Progenitor cell of endocrine pancreas (in vitro differentiated cells): ENCODE measurements at places on chromosomes 3 and 15.

DNA sequence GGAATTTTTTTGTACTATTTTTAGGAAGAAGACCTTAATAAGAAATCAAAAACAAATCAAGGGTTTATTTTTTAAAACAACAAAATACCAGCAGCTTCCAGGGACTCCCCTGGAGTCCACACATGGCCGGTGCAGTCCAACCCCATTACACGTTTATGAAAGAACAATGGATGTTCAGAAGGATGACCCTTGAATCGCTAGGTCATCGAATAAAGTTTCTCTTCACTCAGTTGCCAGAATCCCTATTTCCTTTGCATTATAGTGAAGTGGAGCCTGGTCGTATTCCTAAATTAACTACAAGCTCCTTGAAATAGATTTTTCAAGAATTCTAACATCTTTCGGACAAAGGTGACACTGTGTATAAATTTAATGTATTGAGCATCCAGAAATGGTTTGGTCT is 95.1 kb downstream of the BDH1 start:
- H3K36me3 ChIP-seq, result no peaks in the 10 kb centered on the region
- no peak for DNase-seq
- H3K27me3 ChIP-seq, result peaks cover 12% of the 10 kb centered on the region

- no peaks in the 10 kb centered on the region for H3K36me3 ChIP-seq
- no peaks in the 10 kb centered on the region for H3K27me3 ChIP-seq
- DNase-seq, result peak; percentile 22
- no peak overlapping the region for H3K4me3 ChIP-seq
- H3K4me1 ChIP-seq, result peaks cover 8% of the 10 kb centered on the region
- H3K27ac ChIP-seq, result peak overlapping the region; percentile 17
These were observed 10.7 kb upstream of the CNTN6 start for GRCh38 chr3:1082108-1082507.

DNA sequence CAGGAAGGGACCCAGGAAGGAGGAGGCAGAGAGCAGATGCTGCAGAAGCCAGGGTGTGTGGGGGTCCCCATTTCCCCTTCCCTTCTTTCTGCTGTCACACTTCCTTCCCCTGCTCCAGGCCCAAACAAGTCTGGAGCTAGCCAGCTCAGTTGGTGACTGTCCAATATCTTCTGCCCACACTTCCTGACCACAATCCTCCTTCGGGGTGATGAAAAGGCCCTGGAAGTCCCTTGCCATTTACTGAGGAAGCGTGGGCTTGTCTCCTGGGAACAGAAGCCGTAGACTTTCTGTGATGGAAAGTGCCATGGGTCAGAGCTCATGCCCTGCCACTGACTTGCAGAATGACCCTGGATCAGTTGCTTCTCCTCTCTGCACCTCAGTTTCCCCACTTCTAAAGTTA is 39.0 kb downstream of the ANAPC13 start:
- no peaks in the 10 kb centered on the region for H3K36me3 ChIP-seq
- H3K4me3 ChIP-seq, result no peak overlapping the region
- DNase-seq, result no peak
- H3K27me3 ChIP-seq, result no peaks in the 10 kb centered on the region
- H3K27ac ChIP-seq, result no peak overlapping the region
- peaks cover 14% of the 10 kb centered on the region for H3K4me1 ChIP-seq

GRCh38 chr3:136495213-136495612 is 245.1 kb downstream of the PCCB start:
- H3K4me3 ChIP-seq, result no peak overlapping the region
- no peak overlapping the region for H3K27ac ChIP-seq
- no peak for DNase-seq
- H3K27me3 ChIP-seq, result no peaks in the 10 kb centered on the region
- peaks cover 49% of the 10 kb centered on the region for H3K36me3 ChIP-seq

DNA sequence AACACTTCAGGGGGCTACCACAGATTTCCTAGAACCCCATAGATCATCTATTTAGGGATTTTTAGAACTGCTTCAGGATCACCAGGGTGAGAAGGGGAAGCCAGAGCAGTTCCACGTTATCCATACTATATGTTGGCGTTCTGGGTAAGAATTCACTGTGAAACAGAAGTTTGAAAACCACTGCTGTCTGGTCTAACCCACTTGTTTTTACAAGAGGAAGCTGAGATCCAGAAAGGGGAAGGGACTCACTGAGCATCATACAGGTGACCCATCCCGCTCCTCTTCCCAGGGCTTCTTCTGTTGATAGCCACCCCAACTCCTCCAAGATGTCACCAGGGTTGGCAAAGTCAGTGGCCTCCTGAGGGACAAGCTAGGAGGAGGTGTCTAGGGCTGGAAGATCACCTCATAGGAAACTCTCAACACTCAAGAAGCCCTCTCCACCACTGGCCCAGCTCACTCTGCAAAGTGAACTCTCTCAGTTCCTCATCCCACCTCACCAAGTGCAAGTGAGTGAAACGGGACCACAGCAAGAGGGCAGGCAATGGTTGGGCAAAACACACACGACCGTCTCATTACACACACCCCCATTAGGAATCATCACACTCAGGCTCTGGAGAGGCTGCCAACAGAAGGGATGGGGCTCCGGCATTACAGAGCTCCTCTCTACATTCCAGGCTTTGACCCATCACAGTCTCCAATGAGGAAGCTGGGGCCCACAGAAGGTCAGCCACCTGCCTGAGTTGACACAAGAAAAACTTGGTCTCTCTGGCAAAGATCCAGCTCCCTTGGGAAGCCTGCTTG is 1.8 kb downstream of the DAPK2 start:
- peaks cover 62% of the 10 kb centered on the region for H3K27me3 ChIP-seq
- DNase-seq, result no peak
- H3K36me3 ChIP-seq, result no peaks in the 10 kb centered on the region
- H3K4me3 ChIP-seq, result peak overlapping the region; percentile 60

GRCh38 chr3:127064391-127065137 is 81.6 kb downstream of the PLXNA1 start:
- no peak for DNase-seq
- H3K4me3 ChIP-seq, result no peak overlapping the region
- no peaks in the 10 kb centered on the region for H3K36me3 ChIP-seq
- H3K4me1 ChIP-seq, result peaks cover 5% of the 10 kb centered on the region
- no peak overlapping the region for H3K27ac ChIP-seq
- H3K27me3 ChIP-seq, result peaks cover 18% of the 10 kb centered on the region

GRCh38 chr3:5202222-5202621 is 14.7 kb downstream of the EDEM1 start:
- H3K27ac ChIP-seq, result no peak overlapping the region
- no peak overlapping the region for H3K4me3 ChIP-seq
- no peaks in the 10 kb centered on the region for H3K27me3 ChIP-seq

- peaks cover 1% of the 10 kb centered on the region for H3K4me1 ChIP-seq
- H3K36me3 ChIP-seq, result no peaks in the 10 kb centered on the region
- H3K27ac ChIP-seq, result no peak overlapping the region
- no peaks in the 10 kb centered on the region for H3K27me3 ChIP-seq
- no peak overlapping the region for H3K4me3 ChIP-seq
These were observed 257.8 kb downstream of the EBLN2 start for GRCh38 chr3:73319179-73319769.

- H3K36me3 ChIP-seq, result no peaks in the 10 kb centered on the region
- no peak overlapping the region for H3K27ac ChIP-seq
- DNase-seq, result no peak
- H3K4me1 ChIP-seq, result no peaks in the 10 kb centered on the region
- no peaks in the 10 kb centered on the region for H3K27me3 ChIP-seq
These were observed 279.0 kb upstream of the EPHA3 start for GRCh38 chr3:88828466-88828865.

GRCh38 chr15:90750186-90750585 is 33.0 kb downstream of the BLM start:
- H3K27ac ChIP-seq, result no peak overlapping the region
- H3K4me3 ChIP-seq, result no peak overlapping the region
- H3K27me3 ChIP-seq, result no peaks in the 10 kb centered on the region
- no peak for DNase-seq

DNA sequence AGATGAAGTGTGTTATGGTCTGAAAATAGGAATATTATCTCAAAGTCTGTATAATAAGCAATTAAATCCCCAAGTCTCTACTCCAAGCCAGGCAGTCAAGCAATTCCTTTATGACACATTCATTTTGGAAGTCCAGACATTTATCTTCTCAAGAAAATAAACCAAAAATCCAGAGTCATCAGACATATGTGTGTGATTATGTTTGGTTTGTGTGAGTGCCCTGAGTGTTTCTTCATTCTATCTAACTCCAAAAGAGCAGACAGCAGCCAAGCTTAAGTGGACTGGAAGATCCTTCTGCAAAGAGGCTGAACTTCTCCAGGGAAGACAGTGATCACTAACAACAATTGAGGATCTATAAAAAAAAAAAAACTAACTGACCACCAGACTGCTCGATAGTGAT is 239.8 kb downstream of the STAG1 start:
- DNase-seq, result no peak
- no peak overlapping the region for H3K4me3 ChIP-seq
- H3K4me1 ChIP-seq, result peaks cover 2% of the 10 kb centered on the region
- no peaks in the 10 kb centered on the region for H3K27me3 ChIP-seq

- peaks cover 6% of the 10 kb centered on the region for H3K36me3 ChIP-seq
- no peak overlapping the region for H3K27ac ChIP-seq
- no peak overlapping the region for H3K4me3 ChIP-seq
These were observed 137.2 kb upstream of the RAD18 start for GRCh38 chr3:9100513-9100894.

GRCh38 chr3:66017591-66017990 is 21.1 kb downstream of the MAGI1 start:
- peaks cover 2% of the 10 kb centered on the region for H3K36me3 ChIP-seq
- H3K27ac ChIP-seq, result no peak overlapping the region
- no peak for DNase-seq

- no peak overlapping the region for H3K27ac ChIP-seq
- peaks cover 6% of the 10 kb centered on the region for H3K36me3 ChIP-seq
- H3K4me1 ChIP-seq, result no peaks in the 10 kb centered on the region
- DNase-seq, result no peak
These were observed 290.4 kb upstream of the CTDSPL start for GRCh38 chr3:37571269-37571668.

DNA sequence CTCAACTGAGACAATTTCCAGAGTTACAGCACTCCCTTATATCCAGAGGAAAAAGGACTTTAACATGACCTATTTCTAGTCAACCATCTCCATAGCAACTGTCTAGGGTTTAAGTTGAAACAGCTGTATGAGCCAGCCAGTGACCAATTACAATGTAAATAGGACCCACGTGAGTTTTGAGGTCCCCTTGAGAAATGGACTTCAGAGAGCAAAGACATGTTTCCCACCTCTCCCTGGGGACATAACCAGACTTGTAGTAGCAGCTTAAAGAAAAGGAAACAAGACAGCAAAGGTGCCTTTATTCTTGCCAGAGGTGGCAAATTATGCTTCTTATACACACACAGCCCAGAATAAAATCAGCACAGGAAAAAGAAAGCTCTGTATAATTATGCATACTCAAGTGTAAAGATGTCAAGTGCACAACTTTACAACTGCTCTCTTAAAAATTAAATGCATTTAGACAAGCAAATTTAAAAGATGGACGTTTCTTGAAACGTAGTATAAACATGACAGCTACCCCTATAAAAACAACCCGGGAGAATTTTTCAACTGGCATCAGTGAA is 40.2 kb downstream of the SUMF1 start:
- H3K4me3 ChIP-seq, result no peak overlapping the region
- H3K36me3 ChIP-seq, result peaks cover 7% of the 10 kb centered on the region
- H3K4me1 ChIP-seq, result peaks cover 11% of the 10 kb centered on the region
- no peaks in the 10 kb centered on the region for H3K27me3 ChIP-seq
- H3K27ac ChIP-seq, result no peak overlapping the region

DNA sequence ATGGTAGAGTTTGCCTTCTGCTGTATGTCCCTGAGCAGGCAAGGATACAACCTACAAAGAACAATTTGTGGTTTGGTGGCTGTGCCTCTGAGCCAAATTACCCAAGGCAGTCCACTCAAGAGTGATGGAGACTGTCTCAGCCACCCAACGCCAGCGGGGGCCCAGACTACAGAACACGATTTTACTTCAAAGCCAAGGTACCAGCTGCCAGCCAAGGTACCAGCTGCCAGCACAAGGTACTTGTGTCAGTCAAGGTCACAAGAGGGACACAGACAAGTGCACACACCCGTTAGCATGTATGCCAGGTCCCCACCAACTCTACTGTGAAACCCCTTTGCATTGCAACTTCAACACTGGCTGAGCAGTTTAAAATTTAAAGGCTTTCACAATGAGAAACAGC is 23.5 kb downstream of the COLQ start:
- no peak overlapping the region for H3K27ac ChIP-seq
- H3K4me3 ChIP-seq, result no peak overlapping the region
- H3K27me3 ChIP-seq, result no peaks in the 10 kb centered on the region
- H3K36me3 ChIP-seq, result no peaks in the 10 kb centered on the region
- H3K4me1 ChIP-seq, result peaks cover 7% of the 10 kb centered on the region

- peaks cover 2% of the 10 kb centered on the region for H3K4me1 ChIP-seq
- H3K36me3 ChIP-seq, result no peaks in the 10 kb centered on the region
- DNase-seq, result no peak
These were observed 4.7 kb downstream of the KY start for GRCh38 chr3:134646086-134646485.

DNA sequence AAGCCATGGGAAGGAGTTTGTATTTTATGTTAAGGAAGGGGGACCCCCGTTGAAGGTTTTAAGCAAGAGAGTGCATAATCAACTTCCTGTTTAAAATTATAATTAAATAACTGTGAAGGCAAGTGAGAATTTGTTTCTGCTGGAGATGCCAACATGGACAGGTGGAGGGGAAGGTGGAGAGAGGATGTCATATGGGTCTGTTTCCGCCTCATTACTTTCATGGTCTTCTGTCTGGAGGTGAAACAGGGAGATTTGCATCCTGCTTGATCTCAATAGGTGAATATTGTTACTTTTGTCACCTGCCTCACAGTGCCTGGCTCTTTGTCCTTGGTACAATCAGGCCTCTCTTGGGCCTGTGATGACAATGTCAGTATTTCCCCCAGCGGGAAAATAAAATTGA is 300.6 kb upstream of the LMCD1 start:
- peaks cover 15% of the 10 kb centered on the region for H3K4me1 ChIP-seq
- H3K27me3 ChIP-seq, result peaks cover 3% of the 10 kb centered on the region
- DNase-seq, result no peak
- H3K27ac ChIP-seq, result no peak overlapping the region
- H3K4me3 ChIP-seq, result no peak overlapping the region
- no peaks in the 10 kb centered on the region for H3K36me3 ChIP-seq
